ENCODE measurements at places on chromosomes 11 and 22. TPM values are rescaled to one million over a fixed set of nuclear protein-coding genes. Genes with fewer than 3 reads are reported as not detected.

Gene VPREB3
- 1.2 TPM for total RNA-seq

Gene ACRV1
- total RNA-seq, result not detected

Gene FXYD6
- total RNA-seq, result 0.11 TPM

Gene RHOG
- total RNA-seq, result 111 TPM

Gene OR51I1
- total RNA-seq, result not detected

Gene SYCE3
- total RNA-seq, result not detected

Gene GVQW3
- total RNA-seq, result 0.94 TPM

Gene SCUBE2
- 0.44 TPM for total RNA-seq

Gene OR51B5
- total RNA-seq, result not detected

Gene LRRC32
- total RNA-seq, result 0.19 TPM

Gene TMPRSS13
- not detected for total RNA-seq

Gene OR2AT4
- not detected for total RNA-seq

Gene RAB39A
- total RNA-seq, result 0.61 TPM

Gene SAA1
- 4.5 TPM for total RNA-seq

Gene KCNQ1OT1
- 0.06 TPM for total RNA-seq

Gene RBMXL2
- total RNA-seq, result not detected

Gene SLC1A2
- 0.12 TPM for total RNA-seq

Gene AIFM3
- 3.5 TPM for total RNA-seq

Gene PRG3
- not detected for total RNA-seq

Gene SCN2B
- not detected for total RNA-seq

Gene MRPL11
- total RNA-seq, result 107 TPM

Gene TENM4
- 0.19 TPM for total RNA-seq

Gene DENND6B
- total RNA-seq, result 3.2 TPM

Gene FAM111A
- total RNA-seq, result 8.0 TPM

Gene TBX1
- total RNA-seq, result 4.1 TPM

Gene TRIM6
- total RNA-seq, result 6.9 TPM

Gene PLEKHB1
- total RNA-seq, result 1.5 TPM

Gene MAJIN
- total RNA-seq, result not detected

Gene SLC35F2
- 44.1 TPM for total RNA-seq

Gene MFRP
- not detected for total RNA-seq
